ENCODE measurements at places on chromosomes 5 and 9. TPM values are rescaled to one million over a fixed set of nuclear protein-coding genes. Genes with fewer than 3 reads are reported as not detected.

GRCh38 chr9:109926421-109926869, 146.4 kb downstream of the PALM2AKAP2 start:
- no peak for DNase-seq

Gene SPATA31A7
- not detected for total RNA-seq

Gene PCDHAC2
- not detected for total RNA-seq

Gene KCNN2
- total RNA-seq, result not detected

Gene TAF11L12
- total RNA-seq, result not detected

Data from naive thymus-derived CD8-positive, alpha-beta T cell (primary cell).